ENCODE measurements at places on chromosomes 3 and 15. TPM values are rescaled to one million over a fixed set of nuclear protein-coding genes. Genes with fewer than 3 reads are reported as not detected.

- DNase-seq: no peak
These were observed 234.6 kb downstream of the RBMS3 start for GRCh38 chr3:29515451-29515850.

GRCh38 chr3:9147215-9147895, 102.1 kb downstream of the SRGAP3 start:
- no peak for DNase-seq

GOLGA6B gene
- total RNA-seq: not detected

DNA sequence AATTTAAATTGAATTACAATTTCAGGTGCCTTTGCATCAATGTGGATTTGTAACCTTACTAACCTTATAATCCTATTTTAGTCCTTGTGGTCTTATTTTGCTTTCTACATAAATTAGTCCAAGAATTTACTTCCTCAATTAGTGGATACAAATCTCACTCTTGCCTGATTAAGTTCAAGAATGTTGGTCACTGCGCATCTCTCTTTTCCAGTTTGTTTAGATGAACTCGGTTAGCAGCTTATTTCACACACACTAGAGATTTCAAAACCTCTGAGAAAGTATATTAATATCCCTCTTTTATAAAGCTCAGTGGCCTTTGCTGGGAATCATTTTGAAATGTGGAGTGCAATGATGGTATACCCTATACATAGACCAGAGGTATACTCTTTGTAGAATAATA, 243.4 kb downstream of the DTWD1 start:
- DNase-seq: no peak

DNA sequence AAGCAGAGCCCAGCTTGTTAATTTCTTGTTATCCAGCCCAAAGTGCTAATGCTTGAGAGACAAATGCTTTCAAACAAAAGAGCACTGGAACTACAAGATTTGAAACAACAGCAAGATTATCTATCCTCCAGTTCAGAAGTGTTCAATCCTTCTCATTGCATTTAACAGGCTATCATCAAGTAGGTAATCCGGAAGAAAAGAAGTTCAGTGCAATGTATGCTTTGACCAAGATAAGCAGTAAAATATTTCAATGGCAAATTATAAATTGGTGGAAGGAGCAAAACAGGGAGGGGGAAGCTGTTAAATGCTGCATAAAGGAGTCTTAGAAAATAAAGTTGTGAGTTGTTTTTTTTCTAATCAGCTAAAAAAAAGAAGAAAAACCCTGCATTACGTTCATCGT, 8.8 kb downstream of the LRIG1 start:
- DNase-seq: no peak

DNA sequence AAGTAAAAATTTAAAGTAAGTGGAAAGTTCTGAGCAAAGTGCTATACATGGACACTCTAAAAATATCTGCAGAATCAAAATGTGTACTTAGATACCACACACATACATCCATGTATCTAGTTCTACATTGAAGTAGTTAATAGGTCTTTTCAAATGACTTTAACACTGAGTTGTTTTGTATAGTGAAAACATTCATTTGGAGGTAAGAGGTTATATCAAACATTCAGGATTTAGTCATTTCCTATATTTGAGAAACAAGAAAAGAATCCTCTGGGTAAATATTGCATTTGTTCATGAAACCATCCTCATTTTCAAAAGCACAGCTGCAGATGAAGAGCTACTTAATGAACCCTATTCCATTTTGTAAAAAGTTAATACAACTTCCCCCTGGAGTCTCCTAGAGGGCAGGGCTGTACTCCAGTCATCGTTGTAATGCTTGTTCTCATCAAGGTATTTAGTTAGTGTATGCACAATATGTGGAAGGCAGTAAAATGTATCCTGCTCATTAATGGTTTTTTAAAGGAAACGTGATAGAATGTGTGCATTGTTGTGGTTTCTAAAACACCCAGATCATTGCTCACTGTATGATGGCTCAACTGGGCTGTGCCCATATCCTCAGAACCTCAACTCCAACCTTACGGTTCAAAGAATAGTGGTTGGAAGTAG, 26.2 kb downstream of the ARPP21 start:
- DNase-seq: no peak

- DNase-seq: peak; percentile 87
These were observed at the start of gene STIMATE for GRCh38 chr3:52897130-52898122. TSS of gene STIMATE (minus strand) at chr3:52897548. CDS start at chr3:52897450, 98 bp downstream.

- DNase-seq: no peak
These were observed 26.3 kb upstream of the TIPARP start for GRCh38 chr3:156648086-156648485.

DNA sequence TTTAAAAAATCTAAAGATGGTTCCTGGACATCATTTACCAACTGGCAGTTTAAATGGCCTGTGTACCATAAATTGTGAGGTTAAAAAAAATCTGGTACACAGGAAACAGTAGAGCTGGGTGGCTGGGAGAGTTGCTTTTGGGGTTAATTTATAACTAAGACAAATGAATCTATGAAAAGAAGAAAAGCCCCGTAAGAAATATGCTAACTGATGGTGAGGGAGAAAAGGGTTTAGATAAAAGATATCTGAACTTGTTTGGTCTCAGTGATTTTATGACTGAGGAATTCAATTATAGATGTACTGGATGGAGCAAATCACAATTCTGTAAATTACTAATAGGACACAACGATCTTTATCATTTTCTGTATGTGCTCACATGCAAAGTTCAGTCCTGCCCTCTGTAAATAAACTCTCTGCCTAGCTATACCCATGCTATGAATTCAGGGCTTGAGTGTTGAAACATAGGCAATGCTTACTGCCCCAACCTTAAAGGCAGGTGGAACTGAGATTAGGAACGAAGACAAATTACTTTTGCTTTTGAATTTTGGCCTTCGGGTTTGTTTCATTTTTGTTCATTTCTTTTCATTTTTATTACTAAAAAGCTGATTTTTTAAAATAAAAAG, 28.0 kb downstream of the PPARG start:
- DNase-seq: no peak

GREM1 gene
- not detected for total RNA-seq

DNA sequence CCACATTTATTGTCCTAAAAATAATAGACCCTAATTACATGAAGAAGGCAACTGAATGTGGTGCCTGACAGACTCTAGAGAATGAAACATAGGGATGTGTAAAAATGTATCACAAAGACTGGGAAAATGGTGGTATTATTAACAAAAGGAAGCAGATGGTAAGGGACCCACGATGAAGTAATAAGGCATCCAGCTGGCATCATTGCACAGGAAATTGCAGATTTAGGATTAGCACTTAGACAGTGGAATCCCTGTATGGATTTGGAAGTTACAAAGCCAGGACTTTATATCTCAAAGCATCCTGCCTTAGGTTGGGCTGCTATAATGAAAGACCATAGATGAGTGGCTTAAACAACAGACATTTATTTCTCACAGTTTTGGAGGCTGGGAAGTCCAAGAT, 104.3 kb downstream of the PPM1L start:
- no peak for DNase-seq

DNA sequence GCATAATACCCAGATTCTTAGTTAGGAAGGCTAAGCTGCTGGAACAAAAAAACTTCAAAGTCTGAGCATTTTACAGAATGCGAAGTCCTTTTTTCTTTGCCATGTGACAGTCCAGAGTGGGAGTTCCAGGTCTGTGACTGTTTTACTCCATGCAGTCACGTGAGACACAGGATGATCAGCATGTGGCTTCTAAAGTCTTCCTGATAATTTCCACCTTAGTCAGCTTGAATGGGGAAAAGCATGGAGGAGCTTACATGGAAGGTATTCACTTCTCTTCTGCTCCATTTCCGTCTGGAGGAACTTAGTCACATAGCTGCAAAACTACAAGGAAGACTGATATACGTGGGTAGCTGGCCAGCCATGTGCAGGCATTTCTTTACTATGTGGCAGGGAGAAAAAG, 1.7 kb downstream of the SNTN start:
- DNase-seq: no peak

DNA sequence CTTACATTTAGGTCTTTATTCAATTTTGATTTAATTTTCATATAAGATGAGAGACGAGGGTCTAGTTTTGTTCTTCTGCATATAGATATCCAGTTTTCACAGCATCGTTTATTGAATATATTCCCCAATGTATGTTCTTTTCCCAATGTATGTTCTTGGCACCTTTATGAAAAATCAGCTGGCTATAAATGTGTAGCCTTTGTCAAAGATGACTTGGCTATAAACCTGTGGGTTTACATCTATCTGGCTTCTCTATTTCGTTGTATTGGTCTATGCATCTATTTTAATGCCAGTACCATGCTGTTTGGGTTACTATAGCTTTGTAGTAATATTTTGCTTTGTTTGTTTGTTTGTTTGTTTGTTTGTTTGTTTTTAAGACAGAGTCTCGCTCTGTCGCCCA, 11.7 kb upstream of the IREB2 start:
- no peak for DNase-seq
